ENCODE measurements at places on chromosomes 3 and 15.

- no peak for DNase-seq
Measured at GRCh38 chr3:151563305-151563704, 102.4 kb upstream of the IGSF10 start.

- no peak for DNase-seq
Measured at GRCh38 chr3:126851934-126852333, 131.0 kb upstream of the PLXNA1 start.

DNA sequence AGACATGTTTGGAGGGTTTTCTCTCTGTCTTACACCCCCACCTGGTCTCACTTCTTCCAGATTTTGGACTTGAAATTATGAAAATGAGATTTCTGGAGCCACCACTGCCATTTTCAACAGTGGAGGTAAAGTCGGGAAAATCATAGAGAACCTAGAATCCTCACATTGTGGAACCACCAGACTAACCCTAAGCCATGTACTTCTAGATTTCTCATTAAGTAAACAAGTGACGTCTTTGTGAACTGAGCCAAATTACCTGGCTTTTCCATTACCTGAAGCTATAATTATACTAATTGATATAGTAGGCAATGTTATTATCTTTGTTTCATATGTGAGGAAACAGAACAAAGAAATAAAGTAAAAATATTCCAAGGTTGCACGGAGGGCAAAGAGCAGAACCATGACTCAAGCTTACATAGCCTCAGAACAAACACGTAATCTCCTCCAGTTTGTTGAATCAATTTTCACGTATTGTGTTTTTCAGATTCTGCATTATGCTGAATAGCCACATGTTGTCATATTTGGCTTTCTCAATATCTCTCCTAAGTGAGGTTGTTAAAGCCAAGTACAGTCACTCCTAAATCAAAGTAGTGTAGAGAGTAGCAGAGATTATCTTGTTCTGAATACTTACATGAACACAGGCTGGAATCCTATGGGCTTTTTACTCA is 101.3 kb upstream of the CMC1 start:
- DNase-seq = no peak

DNA sequence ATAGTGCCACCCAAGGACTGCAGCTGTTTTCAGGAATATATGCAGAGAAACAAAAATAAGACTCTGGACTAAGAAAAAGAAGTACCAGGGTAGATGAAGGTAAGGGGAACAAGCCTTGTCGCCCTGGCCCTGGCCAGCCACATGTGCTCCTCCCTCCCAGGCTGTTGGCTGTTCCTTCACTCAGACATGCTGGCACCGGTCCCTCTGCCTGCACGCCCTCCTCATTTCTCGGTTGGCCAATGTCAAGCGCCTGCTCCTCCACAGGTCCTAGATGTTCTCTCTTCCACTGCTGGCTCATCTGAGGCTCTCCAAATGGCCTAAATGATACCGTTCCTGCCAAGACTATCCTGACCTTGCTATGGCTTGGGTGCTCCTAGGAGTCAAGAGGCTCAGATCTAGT is 288.4 kb upstream of the LYSMD4 start:
- no peak for DNase-seq

GRCh38 chr15:58549013-58549784 is 117.4 kb downstream of the LIPC start:
- no peak for DNase-seq

DNA sequence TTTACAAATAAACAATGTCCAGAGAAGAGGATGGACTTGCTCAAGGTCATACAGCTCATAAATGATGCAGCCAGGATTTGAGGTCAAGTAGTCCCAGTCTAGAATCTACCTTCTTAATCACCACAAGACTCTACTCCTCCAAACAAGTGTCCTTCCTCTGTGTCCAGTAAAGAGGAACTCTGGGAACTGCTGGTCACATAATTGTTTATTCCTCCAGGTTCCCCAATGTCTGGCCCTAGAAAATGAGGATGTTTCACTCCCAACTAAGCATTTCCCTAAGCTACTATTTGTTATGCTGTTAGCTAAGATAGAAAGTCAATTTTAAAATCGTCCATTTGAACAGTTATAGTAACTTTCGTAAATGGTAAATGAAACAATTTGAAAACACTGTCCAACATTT is 192.4 kb downstream of the FHIT start:
- DNase-seq = no peak

- DNase-seq = no peak
Measured at GRCh38 chr15:41659855-41660234, 360 bp upstream of the MGA start.

DNA sequence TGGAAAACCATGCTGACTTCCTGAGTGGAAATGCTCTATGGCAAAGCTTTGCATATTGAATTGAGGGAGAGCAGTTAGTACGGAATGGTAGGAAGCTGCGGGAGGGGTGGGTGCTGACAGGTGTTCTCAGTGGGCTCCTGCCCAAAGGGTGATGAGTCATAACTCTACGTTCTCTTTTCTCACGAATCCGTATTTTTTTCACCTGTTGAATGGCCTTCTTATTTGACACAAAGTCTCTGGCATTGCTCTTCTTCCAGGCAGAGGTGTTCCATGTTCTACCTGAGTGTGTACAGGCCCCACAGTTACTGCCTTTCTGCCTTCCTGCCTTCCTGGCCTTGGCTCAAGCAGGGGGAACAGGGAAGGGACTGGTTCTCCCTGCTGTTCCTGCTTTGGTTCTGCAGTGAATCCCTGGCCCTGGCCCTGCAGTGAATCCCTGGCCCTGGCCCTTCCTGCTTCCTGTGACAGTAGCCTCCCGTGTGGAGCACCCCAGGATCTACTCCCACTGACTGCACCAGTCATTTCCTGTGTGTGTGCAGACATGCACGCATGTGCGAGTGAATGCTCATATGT is 31.9 kb downstream of the TRAK1 start:
- no peak for DNase-seq

DNA sequence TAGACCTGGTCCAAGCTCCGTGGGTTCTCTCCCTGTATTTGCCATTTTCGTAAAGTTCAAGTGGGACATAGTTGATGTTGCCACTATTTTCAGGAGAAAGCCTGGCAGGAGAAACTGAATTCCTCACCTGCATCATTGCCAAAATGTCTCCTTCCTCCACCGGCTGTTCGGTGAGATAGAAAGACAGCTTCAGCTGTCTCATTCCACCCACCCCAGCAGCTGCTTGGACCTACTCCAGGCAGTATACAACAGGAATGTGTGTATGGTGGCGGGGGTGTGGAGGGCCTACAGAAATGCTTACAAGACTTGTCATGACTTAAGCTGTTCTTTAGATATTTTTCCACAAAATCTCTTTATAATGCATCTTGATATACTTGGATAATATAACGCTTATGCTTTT is 132.7 kb upstream of the RAP2B start:
- no peak for DNase-seq

DNA sequence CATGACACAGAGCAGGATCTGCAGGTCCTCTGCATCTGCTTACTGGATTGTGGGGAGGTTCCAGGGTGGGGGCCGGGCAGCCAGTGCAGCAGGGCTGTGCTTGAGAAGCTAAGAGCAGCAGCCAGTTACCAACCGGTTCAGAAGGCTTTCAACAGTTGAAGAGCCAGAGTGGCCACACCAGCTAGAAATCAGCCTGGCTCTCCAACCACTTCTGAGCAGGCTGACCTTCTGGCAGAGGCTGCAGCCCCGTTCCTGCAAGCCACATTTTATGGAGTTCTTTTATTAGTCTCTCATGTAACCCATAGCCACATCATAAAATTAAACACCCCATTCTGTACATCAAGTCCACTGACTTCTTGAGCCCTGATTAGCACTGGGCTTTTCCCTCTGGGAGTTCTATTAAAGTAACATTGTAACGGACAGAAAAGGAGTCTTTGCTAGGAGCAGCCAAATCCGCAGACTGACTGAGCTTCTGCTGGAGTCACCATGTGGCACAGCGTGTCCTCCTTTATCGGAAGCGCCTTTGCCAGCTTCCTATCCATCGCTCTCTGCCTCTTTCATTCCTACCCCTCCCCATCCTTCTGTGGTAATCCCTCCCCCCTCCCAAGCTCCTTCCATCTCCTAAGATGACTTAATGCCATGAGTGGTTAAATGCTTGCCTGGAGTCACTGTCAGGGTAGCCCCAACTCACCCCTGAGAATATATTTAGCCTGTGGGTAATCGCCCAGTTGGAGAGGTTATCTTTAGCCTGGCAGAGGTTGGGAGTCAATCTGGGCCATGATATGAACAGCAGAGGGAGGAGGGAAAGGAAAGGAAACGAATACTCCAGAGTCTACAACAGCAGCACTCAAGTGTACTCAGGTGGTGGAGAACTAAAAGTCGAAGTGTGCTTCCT is 138.5 kb upstream of the HES1 start:
- DNase-seq = no peak

GRCh38 chr3:22089284-22089683 is 338.3 kb upstream of the ZNF385D start:
- DNase-seq = peak; percentile 10

DNA sequence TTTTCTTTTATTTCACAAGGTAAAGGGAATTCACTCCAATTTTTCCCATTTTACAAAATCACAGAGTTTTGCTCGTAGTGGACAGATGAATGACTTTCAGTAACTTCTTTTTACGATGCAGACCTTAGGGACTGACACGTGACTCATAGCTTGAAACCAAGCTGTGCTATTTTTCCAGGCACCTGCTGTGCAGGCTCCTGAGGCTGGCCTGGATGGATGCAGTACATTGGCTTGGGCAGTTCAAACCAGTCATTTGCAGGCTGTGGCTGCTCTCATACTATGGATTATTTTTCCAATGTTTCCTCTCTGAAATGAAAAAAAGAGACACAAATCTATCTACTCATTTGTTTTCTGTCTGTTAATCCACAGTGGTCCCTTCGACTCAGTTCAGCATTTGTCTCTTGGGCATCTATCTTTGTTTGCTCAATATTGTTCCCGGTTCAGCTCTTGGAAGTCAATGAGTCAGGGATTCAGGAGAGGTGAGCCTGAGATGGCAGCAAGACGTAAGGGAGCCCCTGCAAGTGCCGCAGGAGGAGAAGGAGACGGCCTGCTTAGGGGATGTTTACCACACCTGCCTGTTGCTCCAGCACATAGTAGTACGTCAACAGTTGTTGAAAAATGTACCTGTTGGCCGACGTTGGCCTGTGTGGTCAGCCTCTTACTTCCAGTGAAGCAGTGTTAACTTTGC is 92.8 kb downstream of the SV2B start:
- no peak for DNase-seq

DNA sequence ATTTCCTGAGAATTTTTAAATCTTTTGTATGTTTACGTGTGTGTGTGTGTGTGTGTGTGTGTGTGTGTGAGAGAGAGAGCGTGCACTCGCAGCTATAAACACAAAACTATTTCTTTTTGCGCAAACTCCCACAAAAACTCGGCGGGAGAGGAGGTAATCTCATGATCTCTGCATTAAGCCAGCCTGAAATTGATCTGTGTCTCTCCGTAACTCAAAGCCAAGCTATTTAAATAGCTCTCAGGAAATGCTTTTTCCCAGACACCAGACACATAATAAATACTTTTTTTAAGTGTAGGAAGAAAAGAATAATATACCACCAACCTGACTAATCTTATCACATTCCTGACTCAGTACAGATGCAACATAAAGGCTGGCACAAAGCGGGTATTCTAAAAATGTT is 226.8 kb downstream of the MAGI1 start:
- DNase-seq = no peak

DNA sequence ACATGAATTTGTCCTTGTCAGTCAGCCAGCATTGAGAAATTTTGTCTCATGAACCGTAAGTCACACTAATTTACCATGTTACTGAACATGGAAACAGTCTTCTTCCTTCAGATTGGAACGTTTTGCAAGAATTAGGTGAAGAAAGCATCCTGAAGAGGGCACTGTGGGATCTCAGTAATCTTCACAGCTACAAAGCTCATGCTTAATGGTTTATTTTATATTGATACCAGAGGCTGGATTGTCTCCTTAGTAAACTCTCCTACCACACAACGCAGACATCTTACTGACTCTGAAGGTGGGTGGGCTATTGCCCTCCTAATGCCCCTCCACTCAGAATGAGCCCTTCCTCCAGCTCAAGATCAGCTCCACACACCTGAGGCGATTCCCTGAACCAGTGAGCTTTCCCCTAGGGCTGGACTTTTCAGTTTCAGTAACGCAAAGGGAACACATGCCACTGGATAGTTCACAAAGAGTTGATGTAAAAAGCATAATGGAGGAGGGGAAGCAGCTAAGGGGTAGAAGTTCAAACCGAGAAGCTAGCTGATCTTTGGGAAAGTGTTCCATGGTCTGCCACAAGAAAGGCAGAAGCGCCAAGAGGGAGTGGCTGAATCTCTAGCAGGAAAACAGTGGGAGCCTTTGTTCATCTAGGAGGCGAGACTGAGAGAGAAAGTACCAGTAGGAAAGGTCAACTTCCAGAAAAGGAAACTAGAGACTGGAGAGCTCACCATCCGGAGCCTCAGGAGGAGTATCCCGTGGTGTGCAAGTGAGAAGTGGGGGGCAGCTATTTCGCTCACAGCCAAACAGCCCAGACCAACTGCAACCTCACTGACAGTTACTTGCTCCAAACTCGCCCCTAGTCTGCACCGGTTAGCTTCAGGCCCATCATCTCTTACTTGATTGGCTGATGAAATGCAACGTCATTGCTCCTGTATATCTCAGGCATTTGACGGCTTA is at the start of gene SLC9C1:
Gene SLC9C1, minus strand, starts transcription at position 849 of the 954 bp plus-strand sequence. CDS start 7,425 bp downstream, outside the sequence.
- peak; percentile 70 for DNase-seq

- DNase-seq = no peak
Measured at GRCh38 chr15:55247766-55248427, 41.7 kb downstream of the RAB27A start.

GRCh38 chr3:126446301-126446700 is 29.4 kb downstream of the ZXDC start:
- DNase-seq = no peak

GRCh38 chr15:101536875-101537405 is 47.4 kb upstream of the PCSK6 start:
- DNase-seq = no peak

GRCh38 chr3:132726341-132726823 is 4.2 kb upstream of the NPHP3 start:
- DNase-seq = peak; percentile 49

- no peak for DNase-seq
Measured at GRCh38 chr3:45841420-45841756, 531 bp downstream of the LZTFL1 start.

DNA sequence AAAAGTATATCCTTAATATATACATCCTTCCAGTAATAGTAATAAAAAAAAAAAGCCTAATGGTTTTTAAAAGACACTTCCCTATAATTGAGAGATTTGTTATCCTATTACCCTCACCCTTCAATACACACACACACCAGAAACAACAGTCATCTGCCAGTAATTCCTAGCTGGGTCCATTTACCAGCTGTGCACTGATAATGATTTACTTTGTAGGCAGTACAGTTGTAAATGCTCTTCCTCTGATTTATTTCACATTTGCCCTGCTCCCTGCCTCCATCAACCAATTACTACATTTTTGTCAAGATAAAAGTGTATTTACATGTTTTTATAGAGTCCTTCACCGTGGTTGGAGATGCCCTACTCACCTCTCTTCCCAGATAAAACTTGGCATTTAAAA is 12.4 kb downstream of the TPM1 start:
- no peak for DNase-seq

Measured in HAP-1 (cell line).